NCI-H460 (cell line): ENCODE measurements at places on chromosomes 5 and 9. TPM values are rescaled to one million over a fixed set of nuclear protein-coding genes. Genes with fewer than 3 reads are reported as not detected.

DNA sequence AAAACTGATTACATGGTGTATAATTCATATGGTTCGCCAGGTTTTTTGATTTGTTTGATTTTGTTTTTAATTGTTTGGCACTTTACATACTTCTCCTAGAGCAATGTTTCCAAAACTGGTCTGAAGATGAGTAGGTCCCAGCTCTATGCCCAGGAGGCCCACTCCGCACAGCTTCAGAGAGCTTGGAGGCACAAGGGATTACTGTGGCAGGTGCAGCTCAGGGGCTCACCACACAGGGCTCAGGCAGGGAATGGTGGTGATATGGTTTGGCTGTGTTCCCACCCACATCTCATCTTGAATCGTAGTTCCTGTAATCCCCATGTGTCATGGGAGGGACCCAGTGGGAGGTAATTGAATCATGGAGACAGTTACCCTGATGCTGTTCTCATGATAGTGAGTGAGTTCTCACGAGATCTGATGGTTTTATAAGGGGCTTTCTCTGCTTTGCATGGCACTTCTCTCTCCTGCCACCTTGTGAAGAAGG is 296.6 kb downstream of the MED10 start:
- no peak for DNase-seq

STK32A gene
- total RNA-seq = 0.32 and 0.43 TPM in 2 replicates

MYOZ3 gene
- total RNA-seq = not detected in 2 replicates

- no peak for DNase-seq
Observed at GRCh38 chr9:104748359-104749031, 1.0 kb downstream of the NIPSNAP3A start.

PLPP7 gene
- 0.10 and 0.14 TPM in 2 replicates for total RNA-seq
